ENCODE measurements at places on chromosomes 16 and 17.

GRCh38 chr16:67726106-67727034 lies 7.3 kb upstream of the GFOD2 start:
- no peak for DNase-seq

DNA sequence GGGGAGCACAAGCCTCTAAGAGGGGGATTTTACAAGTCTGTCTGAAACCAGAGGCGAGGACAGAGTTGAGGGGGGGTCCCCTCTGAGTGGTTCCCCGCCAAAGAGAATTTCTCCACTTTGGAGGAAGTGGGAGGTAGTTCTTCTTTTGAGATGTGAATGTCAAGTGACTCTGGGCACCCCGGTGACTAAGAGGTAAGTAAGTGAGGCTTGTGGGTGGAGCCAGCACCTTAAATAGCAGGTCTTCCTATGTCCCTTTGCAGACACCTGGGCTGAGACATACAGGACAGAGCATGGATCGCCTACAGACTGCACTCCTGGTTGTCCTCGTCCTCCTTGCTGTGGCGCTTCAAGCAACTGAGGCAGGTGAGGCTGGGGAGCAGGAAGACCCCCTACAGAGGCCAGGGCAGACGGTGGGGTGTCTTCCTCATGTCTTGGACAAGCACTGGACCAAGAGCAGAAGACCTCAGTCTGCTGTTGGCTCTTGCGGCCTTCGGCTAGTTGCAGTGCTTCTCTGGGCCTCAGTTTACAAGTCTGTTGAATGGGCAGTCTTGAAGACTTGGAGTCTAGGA lies at the start of gene CCL22:
Gene CCL22, plus strand, starts transcription at position 257 of the 569 bp plus-strand sequence. Its CDS starts 34 bp downstream, at position 291.
- no peak for DNase-seq

- no peak for DNase-seq
These were observed 157.2 kb downstream of the TMEM132E start for GRCh38 chr17:34736611-34737010.

- peak; percentile 23 for DNase-seq
These were observed 339.8 kb upstream of the PSMD7 start for GRCh38 chr16:73956587-73957494.

- DNase-seq = no peak
These were observed 4.0 kb downstream of the NUPR1 start for GRCh38 chr16:28534542-28535373.

DNA sequence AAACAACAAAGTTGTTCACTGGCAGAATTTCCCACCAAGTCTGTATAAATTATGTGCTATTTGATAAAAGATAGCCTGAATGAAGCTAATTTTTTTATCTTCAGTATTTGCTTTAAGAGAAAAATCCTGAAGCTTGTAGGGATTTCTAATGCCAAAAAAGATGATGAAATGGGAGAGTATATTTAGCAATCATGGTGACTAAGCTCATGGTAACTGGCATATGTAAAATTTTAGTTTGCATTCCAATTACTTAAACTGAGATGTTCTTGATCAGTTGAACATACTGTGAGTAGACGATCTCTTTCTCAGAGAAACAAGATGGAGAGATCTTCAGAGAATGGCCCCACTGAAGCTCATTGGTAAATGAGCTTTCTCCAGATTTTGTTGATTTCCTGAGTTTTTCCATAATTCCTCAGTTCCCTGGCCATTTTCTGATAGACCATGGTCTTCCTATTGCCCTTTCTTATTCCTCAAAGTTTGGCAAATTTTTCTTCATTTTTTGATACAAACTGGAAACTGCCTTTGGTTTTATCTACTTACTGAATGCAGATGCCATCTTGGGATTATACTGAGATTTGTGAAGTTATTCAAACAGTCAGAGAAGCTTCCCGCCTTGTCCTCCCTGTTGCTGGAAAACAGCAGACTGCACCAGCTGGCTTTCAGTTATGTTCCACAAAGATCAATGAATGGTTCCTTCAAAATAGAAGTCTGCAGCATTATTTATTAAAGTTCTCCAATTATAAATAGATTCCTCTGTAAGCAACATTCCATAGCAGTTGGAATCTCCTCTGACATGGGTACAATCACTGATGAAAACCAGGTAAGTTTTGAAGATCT lies 68.3 kb upstream of the ALOX12 start:
- DNase-seq = peak; percentile 33

- DNase-seq = peak; percentile 65
These were observed 44.5 kb upstream of the IL34 start for GRCh38 chr16:70601576-70602575.

GRCh38 chr17:82751171-82751570 lies 694 bp upstream of the TBCD start:
- DNase-seq = peak; percentile 6

- no peak for DNase-seq
These were observed 26.5 kb downstream of the NDUFAF8 start for GRCh38 chr17:81265576-81265975.

- no peak for DNase-seq
These were observed 178.9 kb downstream of the TMEM132E start for GRCh38 chr17:34758316-34758715.

GRCh38 chr16:81151648-81152310 lies 55.6 kb upstream of the GCSH start:
- no peak for DNase-seq

DNA sequence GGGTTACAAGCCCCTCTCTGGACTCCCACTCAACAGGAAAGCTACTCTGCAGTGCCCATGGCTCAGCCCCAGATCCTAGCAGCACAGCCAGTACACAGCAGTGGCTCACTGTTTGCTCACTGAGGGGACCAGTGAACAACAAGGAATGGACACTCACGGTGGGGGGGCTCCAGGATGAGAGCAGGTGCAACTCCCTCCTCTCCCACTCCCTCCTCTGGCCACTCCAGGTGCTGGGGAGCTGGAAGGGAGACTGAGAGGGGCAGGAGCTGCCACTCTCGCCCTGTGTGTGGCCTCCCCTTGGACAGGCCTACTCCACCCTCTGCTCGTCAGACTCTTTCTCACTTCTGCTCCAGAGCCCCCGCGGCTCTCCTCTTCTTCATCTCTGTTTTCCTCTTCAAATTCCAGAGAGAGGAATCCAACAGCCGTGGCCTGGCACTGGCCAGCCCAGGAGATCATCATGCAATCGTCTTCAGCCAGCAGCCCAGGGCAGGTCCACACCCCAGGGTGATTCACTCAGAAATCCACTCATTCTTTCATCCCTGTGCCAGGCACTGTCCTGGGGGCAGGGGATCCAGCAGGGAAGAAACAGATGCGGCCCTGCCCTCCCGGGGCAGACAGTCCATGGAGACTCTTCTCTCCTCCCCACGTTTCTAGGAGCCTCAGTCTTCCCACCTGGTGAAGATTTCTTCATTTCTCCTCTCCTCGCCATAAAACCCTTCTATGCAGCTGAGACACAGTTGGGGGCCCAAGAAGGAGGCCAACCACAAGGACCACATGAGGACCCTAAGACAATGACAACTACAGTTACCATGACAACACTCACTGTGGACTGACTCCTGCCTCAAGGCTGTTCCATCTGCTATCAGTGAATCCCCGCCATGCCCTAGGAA lies 30.7 kb downstream of the CFAP20 start:
- peak; percentile 10 for DNase-seq

All from astrocyte (in vitro differentiated cells and primary cell).